HT1080 (cell line): ENCODE measurements at places on chromosomes 5 and 9. TPM values are rescaled to one million over a fixed set of nuclear protein-coding genes. Genes with fewer than 3 reads are reported as not detected.

The SETX gene
- 16.1 and 17.9 TPM in 2 replicates for total RNA-seq

The C6 gene
- total RNA-seq = not detected in 2 replicates

- DNase-seq = no peak
These were observed 262.9 kb downstream of the PIK3R1 start for GRCh38 chr5:68478301-68479095.

GRCh38 chr9:129382281-129383018 lies 204.4 kb upstream of the IER5L start:
- no peak for DNase-seq

DNA sequence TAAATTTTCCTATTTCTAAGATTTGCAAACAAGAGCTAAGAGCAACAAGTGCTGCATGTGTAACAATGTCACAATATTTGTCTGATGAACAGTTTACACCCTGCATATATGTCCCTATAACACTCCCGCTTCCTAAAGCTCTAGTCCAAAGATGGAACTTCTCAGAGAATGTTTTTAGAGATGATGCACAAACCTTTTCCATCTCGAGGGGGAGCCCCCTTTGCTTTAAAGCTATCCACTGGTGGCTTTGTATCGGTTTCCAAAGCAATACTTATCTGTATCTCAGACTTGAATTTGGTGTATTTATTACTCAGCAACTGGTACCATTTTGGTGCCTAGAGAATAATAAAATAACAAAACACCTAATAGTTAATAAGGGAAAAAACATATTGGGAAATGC lies 11.0 kb downstream of the CEP120 start:
- no peak for DNase-seq

GRCh38 chr9:108687006-108687987 lies 168.5 kb downstream of the ACTL7B start:
- DNase-seq = peak; percentile 7

DNA sequence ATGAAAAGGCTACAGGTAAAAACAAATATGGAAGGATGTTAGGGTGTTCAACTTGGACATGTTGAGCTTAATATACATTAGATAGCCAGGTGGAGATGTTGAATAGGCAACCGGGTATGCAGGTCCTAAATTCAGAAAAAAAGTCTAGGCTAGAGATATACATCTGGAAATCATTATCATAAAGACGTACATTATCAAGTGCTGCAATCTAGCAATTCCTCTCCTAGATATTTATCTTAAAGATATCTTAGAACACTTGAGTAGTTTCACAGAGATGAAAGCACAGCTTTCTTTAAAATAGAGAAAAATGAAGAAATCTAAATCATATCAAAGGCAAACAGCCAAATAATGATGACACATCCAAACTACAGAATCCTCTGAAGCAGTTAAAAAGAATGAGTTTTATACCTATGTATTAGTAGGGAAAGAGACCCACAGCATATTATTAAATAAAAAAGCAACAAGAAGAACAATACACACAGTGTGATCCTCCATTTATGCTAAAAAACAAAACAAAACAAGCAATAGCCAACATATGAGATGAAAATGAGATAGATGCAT lies 3.8 kb downstream of the NUDCD2 start:
- no peak for DNase-seq

DNA sequence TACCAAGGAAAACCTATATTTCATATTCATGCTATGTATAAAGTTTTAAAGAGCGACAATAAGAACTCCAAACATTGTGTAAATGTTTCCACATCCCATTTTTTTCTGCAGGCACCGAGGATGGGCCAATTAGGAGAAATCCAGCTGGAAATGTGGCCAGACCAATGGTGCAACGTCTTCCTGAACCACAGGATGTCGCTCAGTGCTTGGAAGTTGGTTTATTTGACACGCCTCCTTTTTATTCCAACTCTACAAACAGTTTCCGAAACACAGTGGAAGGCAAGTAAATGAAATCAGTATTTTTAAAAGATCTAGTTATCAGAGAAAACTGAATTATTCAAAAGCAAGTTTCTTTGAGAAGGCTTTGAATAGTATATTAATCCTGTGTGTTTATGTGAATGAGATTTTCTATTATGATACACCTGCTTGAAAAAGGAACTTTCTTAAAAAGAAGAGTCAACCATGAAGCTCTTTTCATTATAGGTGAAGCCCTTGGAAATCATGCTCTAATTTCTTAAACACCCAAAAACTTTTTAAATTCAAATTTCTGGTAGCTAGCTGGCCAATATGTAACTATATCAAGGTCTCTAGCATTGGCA lies 9.1 kb downstream of the TYRP1 start:
- DNase-seq = peak; percentile 66

DNA sequence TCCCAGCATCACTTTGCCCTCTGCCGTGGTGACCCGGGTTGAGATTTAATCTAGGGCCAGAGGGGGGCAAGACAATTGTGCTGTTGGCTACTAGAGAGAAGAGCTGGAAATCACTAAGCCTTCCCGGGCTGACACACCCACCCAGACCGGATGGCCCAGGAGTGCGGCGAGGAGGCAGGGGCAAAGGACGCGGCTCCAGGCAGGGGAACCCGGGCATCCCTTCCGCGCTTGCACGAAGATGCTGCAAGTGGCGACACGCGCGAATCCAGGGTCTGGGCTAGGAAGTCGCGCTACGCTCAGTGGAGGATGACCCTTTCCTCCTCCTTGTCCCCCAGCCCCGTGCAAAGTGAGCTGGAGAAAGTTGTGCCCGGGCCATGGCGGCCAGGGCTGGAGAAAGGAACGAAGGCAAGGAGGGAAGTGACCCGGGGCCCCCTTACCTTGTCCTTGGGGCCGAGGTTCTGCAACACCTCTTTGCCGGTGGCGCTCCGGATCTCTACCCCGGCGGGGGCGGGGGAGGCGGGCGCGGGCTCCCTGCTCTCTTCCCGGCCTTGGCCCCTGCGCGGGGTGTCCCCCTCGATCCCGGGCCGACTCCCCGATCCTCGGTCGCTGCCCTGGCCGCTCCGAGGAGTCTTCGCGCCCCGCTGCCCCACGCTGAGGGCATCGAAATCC lies 693 bp downstream of the DPYSL3 start:
- peak; percentile 43 for DNase-seq

GRCh38 chr5:124745007-124745927 lies 1.2 kb downstream of the ZNF608 start:
- DNase-seq = no peak

DNA sequence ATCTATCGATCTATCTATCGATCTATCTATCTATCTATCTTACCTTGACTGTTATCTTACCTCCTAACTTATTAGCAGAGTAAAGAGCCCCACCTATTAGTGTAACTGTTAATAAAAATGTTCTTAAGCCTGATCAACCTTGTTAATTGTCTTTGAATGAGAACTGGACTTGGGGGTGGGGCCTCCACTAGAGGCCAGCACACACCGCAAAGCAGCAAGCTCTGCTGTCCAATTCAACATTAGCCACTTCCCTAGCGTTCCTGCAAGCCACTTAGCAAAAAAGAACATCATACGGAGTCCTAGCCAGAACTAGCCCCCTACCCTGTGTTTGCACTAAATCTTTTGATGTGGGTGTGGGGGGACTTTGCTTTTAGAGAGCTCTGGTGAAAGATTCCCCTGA lies 515.8 kb downstream of the KDM4C start:
- DNase-seq = peak; percentile 34

DNA sequence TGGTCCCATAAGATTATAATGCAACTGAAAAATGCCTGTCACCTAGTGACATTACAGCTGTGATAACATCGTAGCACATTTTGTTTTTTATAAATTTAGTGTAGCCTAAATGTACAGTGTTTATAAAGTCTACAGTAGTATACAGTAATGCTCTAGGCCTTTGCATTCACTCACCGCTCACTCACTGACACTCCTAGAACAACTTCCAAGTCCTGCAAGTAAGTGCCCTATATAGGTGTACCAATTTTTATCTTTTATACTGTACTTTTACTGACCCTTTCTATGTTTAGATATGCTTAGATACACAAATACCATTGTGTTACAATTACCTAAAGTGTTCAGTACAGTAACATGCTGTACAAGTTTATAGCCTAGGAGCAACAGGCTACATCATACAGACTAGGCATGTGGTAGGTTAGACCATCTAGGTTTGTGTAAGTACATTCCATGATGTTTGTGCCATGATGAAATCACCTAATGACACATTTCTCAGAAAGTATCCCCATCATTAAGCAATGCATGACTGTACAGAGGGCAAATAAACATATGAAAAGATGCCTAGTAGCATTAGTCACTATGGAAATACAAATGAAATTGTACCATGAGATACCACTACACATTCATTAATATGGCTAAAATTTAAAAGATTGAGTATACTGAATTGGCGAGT lies 127.6 kb downstream of the TRPM6 start:
- DNase-seq = peak; percentile 89
